Cardiac ventricle fibroblast (primary cell): ENCODE measurements at places on chromosomes 4 and X. TPM values are rescaled to one million over a fixed set of nuclear protein-coding genes. Genes with fewer than 3 reads are reported as not detected.

Gene BEX5
- total RNA-seq = not detected in 2 replicates

Gene ELF4
- 7.7 and 9.5 TPM in 2 replicates for total RNA-seq

Gene CT45A1
- total RNA-seq = not detected in 2 replicates

Gene SERTM2
- total RNA-seq = not detected in 2 replicates

Gene CHIC1
- total RNA-seq = 7.3 and 8.7 TPM in 2 replicates
